ENCODE measurements at places on chromosomes 16 and 17. TPM values are rescaled to one million over a fixed set of nuclear protein-coding genes. Genes with fewer than 3 reads are reported as not detected.

DNA sequence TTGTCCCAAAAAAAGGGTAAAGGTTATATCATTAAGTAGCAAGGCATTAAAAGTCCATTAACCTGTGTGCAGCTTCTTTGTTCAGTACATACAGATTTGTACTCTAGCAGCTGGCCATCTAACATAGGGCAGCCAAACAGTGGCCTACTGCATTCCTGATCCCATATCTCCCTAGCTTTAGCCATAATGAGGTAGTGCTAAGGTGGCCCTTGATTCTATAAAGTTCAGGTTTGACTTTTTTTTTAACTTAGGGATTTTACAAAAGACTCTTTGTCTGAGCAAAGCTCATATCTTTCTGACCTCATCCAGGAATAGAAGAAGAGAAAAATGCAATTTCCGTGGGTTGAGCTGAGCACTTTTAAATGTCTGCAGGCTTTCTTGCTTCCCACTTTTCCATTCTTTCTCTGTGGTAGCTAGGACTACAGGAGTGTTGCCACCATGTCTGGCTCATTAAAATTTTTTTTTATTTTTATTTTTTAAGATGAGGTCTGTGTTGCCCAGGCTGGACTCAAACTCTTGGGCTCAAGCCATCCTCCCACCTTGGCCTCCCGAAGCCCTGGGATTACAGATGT is 19.5 kb upstream of the CDC6 start:
- no peaks in the 10 kb centered on the region for H3K4me1 ChIP-seq
- H3K36me3 ChIP-seq, result peaks cover 26% of the 10 kb centered on the region
- no peaks in the 10 kb centered on the region for H3K27me3 ChIP-seq
- no peak overlapping the region for H3K4me3 ChIP-seq

Gene TRPV2
- 25.8 TPM for total RNA-seq

Gene SCNN1B
- total RNA-seq, result not detected

DNA sequence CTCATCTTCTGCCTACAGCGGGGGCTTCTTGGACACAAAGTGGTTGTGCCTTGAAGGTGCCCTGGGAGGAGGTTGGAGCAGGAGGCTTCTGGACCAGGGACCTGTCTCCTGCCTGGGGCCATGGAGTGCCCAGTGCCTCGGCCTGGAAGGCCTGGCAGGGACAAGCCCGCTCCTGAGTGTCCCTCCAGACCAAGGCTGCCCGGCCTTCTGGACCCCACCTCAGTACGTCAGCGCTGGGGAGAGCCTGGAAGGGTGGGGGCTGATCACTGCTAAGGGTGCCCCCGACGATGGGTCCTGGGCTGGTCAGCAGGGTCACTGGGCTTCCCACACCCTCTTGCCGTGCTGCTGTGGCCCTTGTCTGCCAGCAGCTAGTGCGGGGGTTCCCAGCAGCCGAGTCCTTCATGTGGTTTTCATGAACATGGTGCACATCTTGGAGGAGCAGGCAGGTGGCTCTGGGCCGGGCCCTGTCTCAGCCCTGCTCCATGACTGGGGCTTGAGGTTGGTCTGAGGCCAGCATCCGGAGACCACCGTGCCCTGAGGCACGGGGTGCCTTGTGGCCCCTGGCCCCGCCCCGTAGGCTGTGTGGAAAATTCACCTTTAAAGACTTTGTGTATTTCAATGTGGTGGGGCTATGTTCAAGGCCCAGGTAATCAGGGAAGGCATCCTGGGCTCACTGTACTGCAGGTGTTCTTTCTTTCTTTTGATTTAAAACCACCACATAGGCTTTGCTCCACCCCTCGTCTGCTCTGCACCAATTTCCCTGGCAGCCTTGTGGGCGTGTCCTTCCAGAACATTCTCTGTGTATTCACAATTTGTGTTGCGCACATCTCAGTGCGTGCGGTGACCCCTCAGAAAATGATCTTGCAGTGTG is 22.4 kb downstream of the MGRN1 start:
- no peaks in the 10 kb centered on the region for H3K4me1 ChIP-seq
- H3K36me3 ChIP-seq, result no peaks in the 10 kb centered on the region
- DNase-seq, result no peak
- no peak overlapping the region for H3K27ac ChIP-seq

- H3K27me3 ChIP-seq, result no peaks in the 10 kb centered on the region
- no peaks in the 10 kb centered on the region for H3K36me3 ChIP-seq
- peaks cover 4% of the 10 kb centered on the region for H3K4me1 ChIP-seq
- no peak overlapping the region for H3K27ac ChIP-seq
These were observed 31.8 kb downstream of the USP7 start for GRCh38 chr16:8931859-8932258.

Gene LDHD
- total RNA-seq, result 0.38 TPM

DNA sequence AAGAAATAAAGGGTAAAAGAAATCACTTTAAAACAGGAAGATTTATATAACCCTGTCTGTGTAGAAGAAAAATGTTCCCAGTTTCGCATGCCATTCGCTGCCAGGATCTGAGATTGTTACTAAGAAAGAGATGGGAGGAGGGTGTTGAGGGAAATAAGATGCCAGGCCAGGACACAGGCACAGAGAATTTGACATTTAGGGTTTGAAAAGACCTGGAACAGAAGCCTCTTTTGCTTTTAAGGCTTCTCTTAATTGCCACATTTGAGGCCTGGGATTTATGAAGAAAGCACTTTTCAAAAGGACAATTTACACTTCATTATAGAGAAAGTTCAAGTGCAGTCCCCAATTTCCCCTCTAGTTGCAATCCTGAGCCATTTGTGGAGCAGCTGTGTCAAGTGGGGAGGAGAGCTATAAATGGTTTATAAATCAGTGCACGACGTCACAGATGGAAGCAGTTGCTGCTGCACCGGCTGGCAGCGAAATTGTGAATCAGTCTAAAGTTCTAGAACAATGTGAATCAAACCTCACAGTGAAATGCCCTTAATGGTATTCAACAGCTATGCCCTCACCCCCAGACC is 26.5 kb upstream of the C16orf87 start:
- H3K27ac ChIP-seq, result no peak overlapping the region
- H3K4me3 ChIP-seq, result no peak overlapping the region
- no peaks in the 10 kb centered on the region for H3K36me3 ChIP-seq
- no peaks in the 10 kb centered on the region for H3K27me3 ChIP-seq

DNA sequence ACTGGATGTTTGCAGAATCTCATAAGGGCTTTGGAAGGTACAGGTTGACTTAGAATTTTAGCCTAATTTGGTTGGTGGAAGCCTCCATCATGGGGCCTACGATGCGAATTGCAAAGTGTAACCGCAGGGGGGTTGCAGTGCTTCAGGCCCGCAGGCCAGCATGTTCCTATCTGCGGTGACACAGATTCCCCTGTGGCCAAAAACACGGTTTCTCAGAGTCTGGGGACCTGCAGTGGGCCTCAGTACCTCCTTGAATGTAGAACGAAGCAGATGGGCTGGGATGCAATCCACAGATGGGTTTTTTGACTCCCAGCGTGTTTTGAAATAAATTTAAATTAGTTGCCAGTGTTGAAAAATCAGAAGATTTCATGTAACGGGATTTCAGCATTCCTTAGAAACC is 34.7 kb downstream of the KIAA0513 start:
- H3K27ac ChIP-seq, result no peak overlapping the region
- DNase-seq, result no peak
- no peak overlapping the region for H3K4me3 ChIP-seq
- H3K36me3 ChIP-seq, result no peaks in the 10 kb centered on the region

DNA sequence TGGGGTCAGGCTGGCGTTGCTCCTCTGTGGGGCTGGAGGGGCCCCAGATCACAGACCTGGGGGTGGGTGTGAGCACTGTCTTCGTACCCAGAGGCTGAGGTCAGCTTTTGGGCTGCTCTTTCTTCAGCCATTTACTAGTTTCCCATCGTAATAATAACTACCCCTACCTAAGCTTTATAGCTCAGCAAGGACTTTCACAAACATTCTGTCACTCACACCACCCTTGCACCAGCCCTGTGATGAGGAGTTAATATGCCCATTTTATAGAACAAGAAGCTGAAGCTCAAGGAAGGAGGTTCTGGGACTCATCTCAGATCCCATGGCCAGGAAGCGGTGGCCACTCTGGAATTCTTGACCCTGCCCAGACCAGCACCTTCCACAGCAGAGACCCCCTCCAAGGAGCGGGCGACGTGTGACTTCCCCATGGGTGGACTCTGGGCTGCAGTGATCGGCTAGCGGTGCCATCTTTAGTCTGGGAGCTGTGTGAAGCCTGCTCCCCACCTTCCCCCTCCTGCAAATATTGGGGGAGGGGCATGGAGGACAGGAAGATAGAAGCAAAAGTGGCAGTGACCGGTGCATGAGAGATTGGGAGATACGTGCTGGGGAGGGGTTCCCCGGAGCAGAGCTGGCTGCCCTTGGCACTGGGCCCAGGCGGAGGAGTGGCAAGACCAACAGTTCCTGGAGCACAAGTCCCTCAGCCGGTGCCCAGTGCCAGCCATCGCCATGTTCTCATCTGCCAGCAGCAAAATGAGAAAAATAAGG is 81.8 kb upstream of the TOB1 start:
- no peak overlapping the region for H3K27ac ChIP-seq
- H3K27me3 ChIP-seq, result no peaks in the 10 kb centered on the region
- H3K4me1 ChIP-seq, result peaks cover 24% of the 10 kb centered on the region
- no peak for DNase-seq
- no peaks in the 10 kb centered on the region for H3K36me3 ChIP-seq
- H3K4me3 ChIP-seq, result no peak overlapping the region

DNA sequence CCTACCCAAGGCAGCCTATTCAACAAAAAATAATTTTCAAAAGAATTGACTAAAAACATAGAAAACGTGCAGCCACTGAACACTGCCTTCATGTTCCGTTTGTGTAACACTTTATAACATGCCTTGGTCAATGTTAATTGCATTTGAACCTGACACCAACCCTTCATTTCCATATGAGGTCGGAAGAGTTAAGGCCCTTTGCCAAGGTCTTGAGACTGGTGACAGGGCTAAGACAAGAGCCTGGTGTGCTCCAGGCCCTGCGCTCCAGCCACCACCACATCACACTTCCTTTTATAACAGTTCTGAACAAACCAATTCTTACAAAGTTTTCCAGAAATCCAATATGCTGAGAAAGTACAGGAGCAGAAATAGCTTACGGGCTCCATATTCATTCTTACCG is 4.2 kb downstream of the BBS2 start:
- no peak overlapping the region for H3K27ac ChIP-seq
- no peaks in the 10 kb centered on the region for H3K27me3 ChIP-seq
- no peaks in the 10 kb centered on the region for H3K36me3 ChIP-seq
- no peak overlapping the region for H3K4me3 ChIP-seq

Gene PRSS27
- not detected for total RNA-seq

Gene DNAI2
- total RNA-seq, result not detected

DNA sequence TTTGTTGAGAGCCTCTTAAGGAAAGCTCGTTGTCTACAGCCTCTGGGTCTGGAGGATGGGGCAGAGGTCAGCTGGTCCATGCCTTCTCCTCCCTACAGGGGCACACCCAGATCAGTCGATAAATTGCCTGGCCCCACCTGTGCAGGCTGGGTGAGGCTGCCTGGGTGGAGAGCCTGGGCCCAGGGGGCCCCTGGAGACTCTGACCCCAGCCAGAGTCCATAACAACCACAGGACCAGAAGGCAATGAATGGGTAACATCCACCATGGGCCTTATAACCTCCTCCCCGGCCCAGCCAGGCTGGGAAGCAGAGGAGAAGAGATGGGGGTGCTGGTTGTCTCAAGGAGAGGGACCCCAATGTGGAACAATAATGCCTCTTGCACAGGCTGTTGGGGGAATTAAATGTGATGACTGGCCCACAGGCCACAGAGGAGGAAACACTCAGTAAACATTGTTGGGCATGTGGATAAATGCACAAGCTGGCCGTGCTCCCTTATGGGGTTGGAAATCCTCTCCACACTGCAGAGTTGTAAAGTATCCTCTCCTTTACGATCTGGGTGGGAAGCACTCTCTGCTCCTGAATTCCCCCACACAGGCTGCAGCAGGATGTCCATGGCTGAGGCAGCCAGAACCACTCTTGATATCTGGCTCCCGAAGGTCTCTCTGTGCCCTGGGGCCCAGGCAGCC is 56.7 kb upstream of the TOB1 start:
- no peak overlapping the region for H3K27ac ChIP-seq
- DNase-seq, result no peak
- H3K4me3 ChIP-seq, result no peak overlapping the region
- H3K4me1 ChIP-seq, result peaks cover 17% of the 10 kb centered on the region

GRCh38 chr17:30300818-30301217 is 9.1 kb upstream of the BLMH start:
- H3K4me3 ChIP-seq, result no peak overlapping the region
- no peak overlapping the region for H3K27ac ChIP-seq
- no peaks in the 10 kb centered on the region for H3K36me3 ChIP-seq
- DNase-seq, result no peak

- DNase-seq, result no peak
- peaks cover 13% of the 10 kb centered on the region for H3K4me1 ChIP-seq
- H3K27ac ChIP-seq, result no peak overlapping the region
- H3K4me3 ChIP-seq, result no peak overlapping the region
- no peaks in the 10 kb centered on the region for H3K27me3 ChIP-seq
These were observed 34.4 kb upstream of the ZNF750 start for GRCh38 chr17:82874011-82874835.

GRCh38 chr17:73772107-73772705 is 128.0 kb upstream of the SDK2 start:
- no peaks in the 10 kb centered on the region for H3K4me1 ChIP-seq
- no peak overlapping the region for H3K4me3 ChIP-seq
- no peak overlapping the region for H3K27ac ChIP-seq
- H3K36me3 ChIP-seq, result no peaks in the 10 kb centered on the region

- H3K36me3 ChIP-seq, result peaks cover 41% of the 10 kb centered on the region
- no peak overlapping the region for H3K4me3 ChIP-seq
- no peaks in the 10 kb centered on the region for H3K4me1 ChIP-seq
- H3K27ac ChIP-seq, result no peak overlapping the region
- H3K27me3 ChIP-seq, result no peaks in the 10 kb centered on the region
- no peak for DNase-seq
These were observed 52.9 kb downstream of the TTC19 start for GRCh38 chr17:16052486-16052885.

GRCh38 chr16:2963723-2964474 is at the start of gene KREMEN2:
KREMEN2 (plus strand) TSS chr16:2964275; CDS start chr16:2964521, 246 bp downstream.
- peak within 1 kb of the TSS; percentile 37 for H3K4me3 ChIP-seq
- no peak within 1 kb of the TSS for H3K27ac ChIP-seq
- H3K27me3 ChIP-seq, result peaks cover 55% of the 10 kb centered on the region
- peak; percentile 46 for DNase-seq

GRCh38 chr16:26071101-26071866 is 379.5 kb downstream of the HS3ST4 start:
- no peak overlapping the region for H3K27ac ChIP-seq
- H3K4me3 ChIP-seq, result no peak overlapping the region
- H3K36me3 ChIP-seq, result no peaks in the 10 kb centered on the region
- H3K4me1 ChIP-seq, result no peaks in the 10 kb centered on the region
- no peaks in the 10 kb centered on the region for H3K27me3 ChIP-seq

GRCh38 chr17:56028837-56029236 is 124.4 kb upstream of the ANKFN1 start:
- no peaks in the 10 kb centered on the region for H3K4me1 ChIP-seq
- no peaks in the 10 kb centered on the region for H3K27me3 ChIP-seq
- no peak for DNase-seq
- no peaks in the 10 kb centered on the region for H3K36me3 ChIP-seq

GRCh38 chr16:69494991-69495392 is 70.6 kb downstream of the CYB5B start:
- H3K27ac ChIP-seq, result no peak overlapping the region
- peak; percentile 37 for DNase-seq
- no peak overlapping the region for H3K4me3 ChIP-seq
- H3K36me3 ChIP-seq, result no peaks in the 10 kb centered on the region

- peak; percentile 60 for DNase-seq
- H3K4me3 ChIP-seq, result no peak overlapping the region
These were observed 40.0 kb downstream of the CMTM4 start for GRCh38 chr16:66656547-66656946.

All from GM23248 (cell line).